NCI-H1092 (cell line): ENCODE measurements at places on chromosomes 11 and 22.

- no peak for DNase-seq
These were observed 8.2 kb downstream of the SDF2L1 start for GRCh38 chr22:21650280-21650679.

- DNase-seq = no peak
These were observed 56.6 kb upstream of the FDX1 start for GRCh38 chr11:110373051-110373702.

DNA sequence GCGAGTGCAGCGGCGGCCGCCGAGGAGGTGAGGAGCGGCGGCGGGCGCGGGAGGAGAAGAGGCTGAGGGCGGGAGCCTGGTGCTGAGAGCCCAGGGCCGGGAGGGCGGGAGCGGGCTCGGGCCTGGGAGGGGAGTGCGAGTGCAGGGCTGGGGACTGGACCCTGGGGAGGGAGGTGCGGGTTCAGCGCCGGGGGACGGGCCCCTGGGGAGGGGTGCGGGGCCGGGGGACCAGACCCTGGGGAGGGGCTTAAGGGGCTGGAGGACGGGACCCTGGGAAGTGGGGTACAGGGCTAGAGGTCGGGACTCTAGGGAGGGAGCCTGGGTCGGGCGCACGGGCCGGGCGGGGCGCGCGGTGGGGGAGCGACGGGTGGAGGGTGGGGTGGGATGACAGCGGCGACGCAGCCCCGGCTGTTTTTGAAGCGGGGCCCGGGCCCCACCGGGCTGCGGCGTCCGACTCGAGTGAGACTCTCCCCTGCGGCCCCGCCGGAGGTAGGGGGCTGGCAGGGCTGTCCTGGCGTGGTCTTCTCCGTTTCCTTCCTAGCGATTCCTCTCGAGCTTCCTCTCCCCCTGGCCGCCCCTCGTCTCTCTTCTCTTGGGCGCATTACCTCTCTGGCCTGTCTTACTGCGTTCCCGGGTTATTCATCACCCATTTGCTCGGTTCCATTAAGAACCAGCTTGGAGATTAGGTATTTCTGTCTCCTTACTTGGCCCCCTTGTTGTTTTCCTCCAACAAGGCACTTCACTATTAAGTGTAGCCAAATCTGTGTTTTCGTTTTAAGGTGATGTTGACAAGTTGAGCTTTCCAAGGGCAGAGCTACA, 754 bp downstream of the NUP50 start:
- DNase-seq = no peak

DNA sequence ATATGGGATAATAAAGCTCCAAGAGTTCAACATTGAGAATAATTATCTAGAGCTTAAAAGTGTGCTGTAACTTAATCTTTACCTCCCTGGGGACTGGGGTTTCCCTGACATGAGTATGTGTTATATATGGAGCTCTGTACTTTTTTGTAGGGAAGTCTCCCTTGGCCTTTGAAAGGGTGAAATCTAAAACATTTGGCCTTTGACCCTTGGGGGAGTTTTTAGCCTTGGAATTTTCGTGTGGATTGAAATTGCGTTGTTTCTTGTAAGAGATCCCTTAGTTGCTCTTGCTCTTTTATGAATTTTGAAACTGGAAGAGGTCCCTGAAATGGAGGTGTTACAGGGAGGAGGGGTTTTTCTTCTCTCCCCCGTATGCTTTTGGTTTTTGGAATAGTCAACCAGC, 450.0 kb downstream of the NELL1 start:
- no peak for DNase-seq

DNA sequence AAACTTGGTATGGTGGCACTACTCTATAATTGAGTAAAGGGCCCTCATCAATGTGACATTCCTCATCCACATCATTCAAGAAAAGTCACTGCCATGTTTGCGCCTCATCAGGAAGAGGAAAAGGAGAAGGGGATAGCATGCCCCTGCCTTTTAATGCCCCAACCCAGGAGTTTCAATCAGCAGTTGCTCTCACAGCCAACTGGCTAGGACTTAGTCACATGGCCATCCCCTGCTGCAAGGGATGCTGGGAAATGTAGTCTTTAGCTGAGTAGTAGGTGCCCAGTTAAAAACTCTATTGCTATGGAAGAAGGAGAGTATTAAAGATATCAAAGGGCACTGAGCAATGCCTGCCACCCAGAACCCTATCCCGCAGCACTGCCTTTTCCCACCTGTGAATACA, 10.9 kb upstream of the CCND1 start:
- no peak for DNase-seq

- DNase-seq = no peak
These were observed 20.6 kb downstream of the EHF start for GRCh38 chr11:34641456-34641855.

DNA sequence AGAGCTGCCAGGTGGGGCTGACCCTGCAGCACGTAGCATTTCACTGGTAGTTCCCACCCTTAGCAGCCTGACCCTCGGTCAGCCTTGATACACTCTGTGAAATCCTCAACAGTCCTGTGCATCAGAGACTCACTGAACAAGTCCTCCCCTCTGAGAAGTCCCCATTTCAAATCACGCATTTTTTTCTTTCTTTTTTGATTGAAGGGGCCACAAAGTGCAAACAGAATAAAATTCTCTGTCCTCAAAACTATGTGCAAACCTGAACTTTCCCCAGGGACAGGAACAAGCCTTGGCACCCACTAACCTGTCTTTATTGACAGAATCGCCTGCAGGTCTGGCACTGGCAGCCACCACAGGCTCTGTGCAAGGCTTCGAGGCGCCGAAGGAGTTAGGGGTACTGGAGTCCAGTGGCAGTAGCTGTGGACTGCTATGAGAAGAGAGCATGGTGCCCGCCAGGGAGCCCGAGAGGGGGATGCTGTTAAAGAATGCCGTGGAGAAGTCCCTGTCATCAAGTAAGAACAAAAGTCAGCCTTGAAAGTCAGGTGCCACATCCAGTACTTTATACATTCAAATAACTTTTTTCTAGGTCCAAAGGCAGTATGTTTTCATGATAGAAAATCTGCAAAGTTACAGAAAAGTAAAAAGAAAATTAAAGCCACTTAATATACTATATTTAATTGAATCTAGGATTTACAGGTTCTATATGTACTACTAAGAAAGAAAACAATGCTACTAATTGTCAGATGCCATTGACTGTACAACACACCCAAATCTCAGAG, 53.8 kb downstream of the HIRA start:
- no peak for DNase-seq

DNA sequence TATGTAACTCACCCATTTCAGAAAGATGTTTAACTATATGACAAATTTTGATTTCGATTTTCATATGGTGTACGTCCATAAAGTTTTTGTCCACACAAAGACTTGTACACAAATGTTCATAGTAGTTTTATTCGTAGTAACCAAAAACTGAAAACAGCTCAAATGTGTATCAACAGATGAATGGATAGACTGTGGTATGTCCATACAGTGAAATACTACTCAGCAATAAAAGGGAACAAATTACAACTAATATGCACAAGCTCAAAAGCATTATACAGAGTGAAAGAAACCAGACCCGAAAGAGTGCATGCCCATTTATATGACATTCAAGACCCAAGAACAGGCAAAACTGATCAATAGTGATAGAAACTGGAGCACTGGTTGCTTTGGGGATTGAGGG, 64.0 kb downstream of the MN1 start:
- DNase-seq = no peak

DNA sequence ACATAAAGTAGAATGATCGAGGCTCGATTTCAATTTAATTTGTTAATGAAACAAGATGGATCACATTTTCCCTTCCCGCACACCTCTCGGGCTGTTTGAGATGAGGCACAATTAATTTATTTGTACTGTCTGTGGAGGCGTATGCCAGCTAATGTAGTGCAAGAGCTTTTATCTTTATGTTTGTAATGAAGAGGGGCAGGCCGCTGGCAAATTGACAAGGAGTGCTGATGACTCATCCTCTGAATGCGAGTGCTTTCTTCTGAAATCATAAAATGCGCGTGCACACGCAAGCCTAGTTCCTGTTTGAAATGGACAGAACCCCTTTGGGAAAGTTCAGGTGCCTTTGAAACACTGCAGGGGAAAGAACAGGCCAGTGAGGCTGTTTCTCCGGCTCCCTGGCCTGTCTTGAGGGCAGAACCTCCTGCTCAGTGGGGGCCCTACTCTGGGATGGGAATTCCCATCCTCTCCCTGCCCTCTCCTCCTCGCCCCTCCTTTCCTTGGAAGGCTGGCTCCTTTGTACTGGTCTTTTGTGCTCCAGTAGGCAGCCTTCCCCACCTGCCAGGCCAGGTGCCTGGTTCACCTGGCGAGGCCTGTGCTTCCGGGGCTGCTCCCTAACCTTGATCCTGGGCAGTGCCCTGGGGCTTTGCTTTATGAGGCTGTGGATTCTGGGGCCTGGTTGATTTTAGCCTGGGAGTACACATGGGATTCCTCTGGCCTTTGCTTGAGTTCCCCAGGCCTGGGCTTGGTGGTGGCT, 50.3 kb downstream of the TEAD1 start:
- peak; percentile 82 for DNase-seq

- DNase-seq = no peak
These were observed 613.8 kb downstream of the BRD1 start for GRCh38 chr22:49213731-49214352.

DNA sequence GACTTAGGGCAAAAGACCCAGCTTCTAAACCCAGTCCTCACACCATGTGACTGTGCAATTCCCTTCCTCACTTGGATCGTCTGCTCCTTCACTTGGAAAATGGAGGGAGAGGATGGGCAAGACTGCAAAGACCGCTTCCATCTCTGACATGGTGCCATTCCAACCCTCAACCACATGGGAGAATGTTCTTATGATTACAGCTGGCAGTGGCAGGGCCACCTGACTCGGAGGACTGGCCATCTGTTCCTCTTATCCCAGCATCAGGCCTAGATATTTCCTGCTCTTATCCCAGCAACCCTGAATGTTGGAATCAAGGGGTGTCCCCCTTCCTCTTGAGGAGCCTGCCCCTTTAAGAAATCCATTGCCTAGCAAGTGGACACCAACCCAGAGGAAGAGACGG, 15.4 kb downstream of the DSCAML1 start:
- no peak for DNase-seq

DNA sequence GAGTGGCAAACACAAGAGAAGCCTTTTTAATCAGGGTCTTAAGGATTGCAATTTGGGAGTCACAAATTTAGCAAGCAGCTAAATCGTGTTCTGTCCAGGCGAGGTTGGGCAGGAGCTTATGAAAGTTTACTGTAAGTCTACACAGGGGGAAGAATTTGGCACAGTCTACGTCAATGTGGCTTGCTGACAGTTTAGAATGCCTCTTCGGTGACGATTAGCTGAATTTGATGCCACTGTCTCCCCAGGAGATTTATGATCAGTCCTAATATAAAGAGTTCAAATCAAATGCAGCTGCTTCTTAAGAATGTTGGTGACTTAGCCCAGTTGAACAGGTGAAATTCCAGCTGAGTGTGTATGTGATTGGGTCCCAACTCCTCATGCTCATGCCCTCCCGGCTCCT, 114.1 kb upstream of the CLPB start:
- no peak for DNase-seq

- DNase-seq = no peak
These were observed 1.6 kb downstream of the C11orf87 start for GRCh38 chr11:109423466-109424190.

DNA sequence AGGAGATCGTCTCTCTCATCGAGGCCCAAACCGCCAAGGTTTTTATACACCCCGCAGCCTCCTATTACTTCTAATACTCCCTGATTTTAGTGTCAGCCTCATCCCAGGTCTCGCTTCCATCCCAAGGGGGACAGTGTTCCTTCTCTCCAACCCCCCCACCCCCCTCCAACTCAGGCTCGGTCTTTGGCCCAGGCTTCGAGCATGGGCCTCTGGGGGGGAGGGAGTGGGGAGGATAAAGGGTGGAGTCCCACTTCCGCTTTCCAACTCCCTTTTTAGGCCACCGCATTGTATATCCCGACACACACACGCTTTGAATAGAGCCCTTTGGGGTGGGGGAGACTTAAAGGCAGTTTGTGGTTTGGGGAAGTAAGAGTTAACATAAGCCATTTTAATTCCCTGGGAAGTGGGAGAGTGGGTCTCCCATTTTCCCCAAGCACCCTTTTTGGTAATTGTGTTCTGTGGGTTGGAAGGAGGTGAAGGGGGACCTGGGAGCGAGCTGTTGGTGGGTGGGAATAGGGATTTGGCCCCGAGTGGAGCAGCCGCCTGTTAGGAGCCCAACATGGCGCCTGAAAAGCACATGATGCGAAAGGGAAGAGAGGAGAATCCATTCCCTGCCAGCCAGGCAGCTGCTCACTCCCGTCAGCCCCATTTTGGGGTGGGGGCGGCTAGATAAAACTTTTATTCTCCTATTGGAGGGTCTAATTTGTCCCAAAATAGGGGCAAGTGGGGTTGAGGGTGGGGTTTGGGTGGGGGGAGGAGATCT, 844 bp downstream of the PCF11 start:
- peak; percentile 29 for DNase-seq

DNA sequence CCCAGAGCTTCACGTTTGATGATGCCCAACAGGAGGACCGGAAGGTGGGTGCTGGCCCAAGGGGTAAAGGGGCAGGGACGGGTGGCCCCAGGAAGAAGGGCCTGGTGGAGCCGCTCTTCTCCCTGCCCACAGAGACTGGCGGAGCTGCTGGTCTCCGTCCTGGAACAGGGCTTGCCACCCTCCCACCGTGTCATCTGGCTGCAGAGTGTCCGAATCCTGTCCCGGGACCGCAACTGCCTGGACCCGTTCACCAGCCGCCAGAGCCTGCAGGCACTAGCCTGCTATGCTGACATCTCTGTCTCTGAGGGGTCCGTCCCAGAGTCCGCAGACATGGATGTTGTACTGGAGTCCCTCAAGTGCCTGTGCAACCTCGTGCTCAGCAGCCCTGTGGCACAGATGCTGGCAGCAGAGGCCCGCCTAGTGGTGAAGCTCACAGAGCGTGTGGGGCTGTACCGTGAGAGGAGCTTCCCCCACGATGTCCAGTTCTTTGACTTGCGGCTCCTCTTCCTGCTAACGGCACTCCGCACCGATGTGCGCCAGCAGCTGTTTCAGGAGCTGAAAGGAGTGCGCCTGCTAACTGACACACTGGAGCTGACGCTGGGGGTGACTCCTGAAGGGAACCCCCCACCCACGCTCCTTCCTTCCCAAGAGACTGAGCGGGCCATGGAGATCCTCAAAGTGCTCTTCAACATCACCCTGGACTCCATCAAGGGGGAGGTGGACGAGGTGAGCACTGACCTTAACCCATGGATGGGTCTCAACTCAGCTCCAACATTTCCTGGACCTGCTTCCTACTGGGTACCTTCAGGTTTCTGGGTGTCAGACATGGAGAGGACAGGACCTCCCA, 2.0 kb downstream of the RIC8A start:
- DNase-seq = no peak

DNA sequence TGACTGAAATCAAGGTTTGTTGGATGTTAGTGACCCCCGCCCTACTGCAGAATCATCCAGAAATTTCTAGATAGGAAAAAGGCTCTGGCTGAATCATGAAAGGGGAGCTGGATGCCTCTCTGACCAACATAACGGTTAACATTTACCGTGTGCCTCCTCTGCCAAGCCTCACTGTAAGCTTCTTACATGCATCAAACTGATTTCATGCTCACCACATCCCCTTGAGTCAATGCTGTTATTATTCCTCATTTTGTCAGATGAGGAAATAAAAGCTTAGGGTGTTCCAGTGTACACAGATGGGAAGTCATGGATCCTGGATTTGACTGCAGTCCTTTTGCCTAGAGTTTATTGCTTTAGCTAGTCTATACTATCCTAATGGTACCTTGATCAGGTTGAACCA, 5.9 kb upstream of the HMOX1 start:
- DNase-seq = no peak

- no peak for DNase-seq
These were observed 20.9 kb upstream of the ARHGAP8 start for GRCh38 chr22:44731357-44731970.
